Stimulated activated naive CD8-positive, alpha-beta T cell treated with anti-CD3 and anti-CD28 coated beads, Interleukin-15, Interleukin-2, amounts not matched to agents 100 U/mL and 50 U/mL, for 24 hours (primary cell): ENCODE measurements at places on chromosomes 2 and 18.

GRCh38 chr2:205808486-205809121 is 126.3 kb downstream of the NRP2 start:
- no peak for DNase-seq

- DNase-seq, result peak; percentile 37
Observed at GRCh38 chr2:29009711-29010677, 28.9 kb downstream of the TOGARAM2 start.

DNA sequence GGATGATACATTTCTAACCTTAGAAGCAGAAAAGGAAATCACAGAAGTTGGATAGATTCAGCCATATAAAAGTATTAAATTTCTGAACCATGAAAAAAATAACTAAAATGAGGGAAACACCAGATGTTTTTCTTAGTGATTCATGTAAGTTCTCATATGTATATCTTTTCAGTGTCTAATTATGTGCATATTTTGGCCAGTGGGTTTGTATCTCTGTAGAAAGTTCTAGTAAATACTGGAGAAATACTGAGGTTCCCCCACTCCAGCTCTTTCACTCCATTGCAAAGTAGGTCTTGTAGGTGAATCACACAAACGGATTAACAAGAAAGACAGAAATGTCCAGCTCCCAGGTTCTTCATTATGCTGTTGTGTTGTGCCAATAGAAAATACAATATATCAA is 222.3 kb downstream of the NEDD4L start:
- DNase-seq, result no peak

GRCh38 chr2:165794536-165794928 is 485 bp upstream of the GALNT3 start:
- peak; percentile 63 for DNase-seq

- DNase-seq, result no peak
Observed at GRCh38 chr18:35917043-35917442, 55.4 kb upstream of the RMP24 start.

DNA sequence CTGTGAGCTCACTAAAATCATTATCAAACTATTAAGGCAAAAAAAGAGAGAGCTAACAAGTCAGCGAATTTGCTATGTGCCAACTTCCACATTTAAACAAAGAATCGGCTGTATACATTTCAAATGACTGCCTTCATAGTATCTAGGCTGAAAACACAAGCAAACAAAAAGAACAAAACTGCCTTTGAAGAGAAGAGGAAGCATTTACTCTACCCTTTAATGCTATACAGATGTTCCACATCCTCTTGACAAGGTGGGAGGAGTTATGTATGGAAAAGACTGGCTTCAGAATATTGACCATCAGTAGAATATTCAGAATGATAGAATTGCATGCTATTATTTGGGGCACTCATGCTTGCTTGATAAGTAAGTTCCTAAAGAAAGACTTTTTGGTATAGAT is 741.7 kb downstream of the PLCL1 start:
- DNase-seq, result no peak

DNA sequence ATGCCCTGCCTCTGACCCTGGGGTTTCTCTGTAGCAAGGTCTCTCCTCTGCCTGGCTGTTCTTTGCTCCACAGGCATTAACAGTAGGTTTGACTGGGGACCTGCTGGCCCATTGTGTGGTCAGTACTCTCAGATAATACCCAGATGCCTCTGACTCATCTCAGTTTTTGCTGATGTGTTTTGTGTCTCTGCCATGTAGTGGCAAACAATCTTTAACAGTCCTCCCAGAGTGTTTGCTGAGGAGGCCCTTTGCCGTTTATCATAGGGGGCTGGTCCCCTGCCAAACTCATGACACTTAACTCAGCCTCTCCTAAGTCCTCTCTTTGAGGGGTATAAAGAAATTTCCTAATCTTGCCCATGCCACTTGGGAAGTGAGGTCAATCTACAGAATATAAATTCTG is 793.7 kb upstream of the FANCL start:
- no peak for DNase-seq

GRCh38 chr2:39338502-39338901 is 94.7 kb upstream of the CDKL4 start:
- no peak for DNase-seq

DNA sequence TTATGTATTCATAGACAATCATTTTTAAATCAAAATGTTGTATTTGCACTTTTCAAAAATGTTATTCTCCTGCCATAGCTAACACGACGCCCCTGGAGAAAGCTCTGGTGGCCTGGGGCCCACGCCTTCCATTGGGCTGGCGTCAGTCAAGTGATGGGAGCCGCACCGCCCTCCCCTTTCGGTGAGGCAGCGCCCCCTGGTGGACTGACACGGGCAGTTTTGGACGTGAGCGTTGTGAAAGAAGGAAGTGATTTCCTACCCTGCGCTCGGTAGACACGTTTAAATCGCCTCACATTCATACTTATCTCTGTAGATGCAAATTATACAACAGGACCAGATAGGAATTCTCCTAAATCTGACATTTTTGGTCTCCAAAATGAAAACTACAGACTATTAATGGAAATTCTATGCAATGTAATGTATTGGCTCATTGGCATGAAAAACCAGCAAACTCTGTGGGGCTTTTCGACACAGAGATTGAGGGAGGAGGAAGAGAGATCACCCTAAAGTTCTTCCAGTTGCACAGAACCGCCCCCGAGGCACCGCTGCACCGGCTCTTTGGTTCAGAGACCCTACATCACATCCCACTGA is 326.2 kb upstream of the SOX11 start:
- peak; percentile 75 for DNase-seq

DNA sequence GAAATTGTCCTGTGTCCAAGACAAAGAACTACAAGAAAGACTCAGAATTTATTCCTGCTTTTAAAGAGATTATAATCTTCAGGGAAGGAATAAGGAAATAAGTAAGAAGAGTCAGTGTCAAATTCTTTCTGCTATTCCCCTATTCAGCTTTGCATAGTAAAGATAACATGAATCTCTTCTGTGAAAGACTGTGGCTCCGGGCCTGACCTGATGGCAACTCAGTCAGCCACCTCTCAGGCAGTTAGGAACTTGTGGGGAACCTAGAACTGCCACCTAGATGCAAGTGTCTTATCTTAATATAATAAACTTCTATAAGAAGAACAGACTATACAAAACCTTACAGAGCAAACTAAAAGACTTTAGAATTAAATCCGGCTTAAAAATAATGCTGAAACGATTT is 382.0 kb downstream of the RAD51AP2 start:
- no peak for DNase-seq

- DNase-seq, result no peak
Observed at GRCh38 chr2:74507926-74508520, 528 bp upstream of the PCGF1 start.

DNA sequence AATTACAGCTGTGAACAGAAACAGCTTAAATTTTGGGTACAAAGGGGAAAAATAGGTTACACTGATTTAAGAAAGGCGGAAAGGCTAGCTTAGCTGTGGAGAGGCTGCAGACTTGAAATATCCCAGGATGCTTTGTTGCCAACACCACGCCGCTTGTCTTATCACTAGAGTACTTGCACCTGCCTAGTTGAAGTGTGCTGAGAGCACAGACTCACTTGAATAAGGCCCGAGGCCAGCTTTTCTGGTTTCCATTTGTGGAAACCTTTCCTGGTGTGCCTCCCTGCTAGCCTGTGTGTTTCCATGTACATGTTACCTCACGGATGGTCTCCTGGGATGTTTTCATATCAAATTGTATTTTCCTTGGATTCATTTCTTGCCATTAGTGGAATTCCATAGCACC is 3.2 kb downstream of the CABLES1 start:
- DNase-seq, result no peak

- no peak for DNase-seq
Observed at GRCh38 chr18:55240978-55241377, 281.7 kb upstream of the CCDC68 start.

DNA sequence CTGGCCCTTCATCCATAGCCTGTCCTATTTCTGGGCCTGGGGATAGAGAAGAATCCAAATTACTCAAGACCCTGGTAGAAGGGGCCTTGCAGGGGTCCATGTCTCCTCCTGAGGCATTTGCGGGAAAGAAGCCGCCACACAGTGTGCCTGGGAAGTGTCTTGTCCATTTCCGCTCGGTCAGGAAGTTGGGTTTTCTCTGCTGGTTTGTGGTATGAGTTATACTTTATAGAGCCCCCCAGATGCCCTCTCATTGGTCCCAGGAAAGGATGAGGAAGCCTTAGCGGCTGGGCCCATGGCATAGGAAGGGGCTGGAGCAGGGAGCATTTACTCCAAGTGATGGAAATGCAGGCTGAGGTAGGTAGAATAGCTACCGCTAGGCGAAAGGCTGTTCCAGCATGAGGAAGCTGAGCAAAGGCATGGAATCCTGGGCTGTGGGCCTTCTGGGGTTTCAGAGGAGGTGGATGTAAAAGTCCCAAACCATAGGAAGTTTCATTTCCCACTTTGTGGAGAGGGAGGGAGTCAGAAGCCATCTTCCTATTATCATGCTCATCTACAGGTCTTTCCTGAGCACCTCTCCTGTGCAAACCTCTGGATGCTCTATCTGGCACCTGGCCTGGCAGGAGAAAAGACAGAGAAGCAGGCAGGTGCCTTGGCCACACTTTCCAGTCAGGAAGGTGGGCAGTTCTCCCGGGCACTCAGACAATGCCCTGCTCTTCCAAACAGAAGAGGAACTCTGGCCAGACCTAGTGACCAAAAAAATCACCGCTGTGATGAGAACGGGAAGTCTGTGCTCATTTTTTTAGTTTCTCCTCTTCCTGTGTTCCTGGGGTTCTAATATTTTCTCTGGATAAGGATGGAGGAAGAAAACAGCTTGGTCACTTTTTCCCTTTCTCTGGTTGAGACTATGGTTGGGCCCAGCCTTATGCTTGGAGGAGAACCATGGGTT is 2.6 kb upstream of the CD207 start:
- DNase-seq, result no peak

DNA sequence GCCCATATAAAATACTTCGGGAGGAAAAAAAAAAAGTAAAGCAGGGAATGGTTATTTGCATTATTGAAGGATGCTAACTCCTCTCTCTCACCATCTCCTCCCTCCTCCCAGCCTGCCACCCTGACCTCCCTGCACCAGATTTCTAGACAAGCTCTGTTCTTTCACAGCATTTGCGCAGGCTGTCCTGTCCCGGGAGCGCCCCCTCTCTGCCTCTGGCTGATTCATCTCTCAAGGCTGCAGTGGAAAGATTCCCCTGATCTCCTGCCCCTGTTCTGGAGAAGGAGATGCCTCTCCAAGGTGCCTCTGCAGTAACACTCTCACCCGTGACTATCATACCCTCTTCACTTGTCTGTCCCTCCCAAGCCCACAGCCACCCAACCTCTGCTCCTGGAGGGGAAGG is 38.5 kb downstream of the COL4A4 start:
- DNase-seq, result no peak

- DNase-seq, result no peak
Observed at GRCh38 chr18:80227472-80227871, 19.8 kb downstream of the PARD6G start.

DNA sequence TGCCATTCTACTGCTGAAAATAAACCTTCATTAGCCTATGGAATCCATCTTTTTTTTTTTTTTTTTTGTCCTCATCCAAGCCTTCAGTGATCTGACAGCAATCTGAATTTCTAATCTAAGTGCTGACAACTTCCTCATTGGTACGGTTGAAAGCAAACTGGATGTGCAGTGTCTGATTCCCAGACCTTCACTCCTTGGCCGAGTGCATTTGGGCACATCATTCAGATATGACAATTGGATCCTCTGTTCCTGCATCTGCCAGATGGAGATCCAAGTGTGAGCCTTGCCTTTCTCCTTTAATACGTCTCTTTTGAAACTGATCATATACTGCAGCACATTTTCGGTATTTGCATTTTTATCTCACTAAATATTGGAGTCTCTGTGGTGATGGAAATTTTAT is 713.1 kb downstream of the DCDC2C start:
- no peak for DNase-seq

DNA sequence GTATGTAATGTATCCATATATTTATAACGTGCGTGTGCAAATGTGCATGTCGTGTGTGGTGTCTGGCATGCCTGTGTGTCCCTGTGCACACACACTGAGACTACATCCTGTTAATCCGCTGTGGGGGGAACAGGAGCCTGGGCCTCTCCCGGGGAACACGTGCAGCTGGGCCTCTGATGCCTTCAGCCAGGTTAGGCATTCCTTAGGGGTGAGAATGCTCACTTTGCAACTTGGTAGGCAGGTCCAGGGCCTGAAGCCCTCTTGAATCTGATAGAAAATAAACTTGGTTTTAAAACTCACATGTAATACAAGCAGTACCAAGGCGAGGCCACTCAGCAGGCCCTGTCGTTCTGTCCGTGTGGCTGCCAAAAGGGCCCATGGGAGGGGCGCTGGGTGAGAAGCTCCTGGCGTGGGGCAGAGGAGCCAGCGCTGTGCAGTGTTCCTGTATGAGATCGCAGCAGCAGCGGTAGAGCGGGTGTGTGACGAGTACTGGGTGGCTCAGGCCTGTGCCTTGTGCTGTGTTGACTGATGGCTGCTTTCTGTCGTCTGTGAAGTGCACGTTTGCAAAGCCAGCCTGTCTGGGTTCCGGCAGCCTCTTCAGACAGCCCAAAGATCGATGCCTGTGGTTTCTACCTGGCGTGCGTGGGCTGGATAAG is 16.2 kb downstream of the SALL3 start:
- DNase-seq, result no peak

- DNase-seq, result no peak
Observed at GRCh38 chr18:3914833-3915610, 465.1 kb downstream of the TGIF1 start.

DNA sequence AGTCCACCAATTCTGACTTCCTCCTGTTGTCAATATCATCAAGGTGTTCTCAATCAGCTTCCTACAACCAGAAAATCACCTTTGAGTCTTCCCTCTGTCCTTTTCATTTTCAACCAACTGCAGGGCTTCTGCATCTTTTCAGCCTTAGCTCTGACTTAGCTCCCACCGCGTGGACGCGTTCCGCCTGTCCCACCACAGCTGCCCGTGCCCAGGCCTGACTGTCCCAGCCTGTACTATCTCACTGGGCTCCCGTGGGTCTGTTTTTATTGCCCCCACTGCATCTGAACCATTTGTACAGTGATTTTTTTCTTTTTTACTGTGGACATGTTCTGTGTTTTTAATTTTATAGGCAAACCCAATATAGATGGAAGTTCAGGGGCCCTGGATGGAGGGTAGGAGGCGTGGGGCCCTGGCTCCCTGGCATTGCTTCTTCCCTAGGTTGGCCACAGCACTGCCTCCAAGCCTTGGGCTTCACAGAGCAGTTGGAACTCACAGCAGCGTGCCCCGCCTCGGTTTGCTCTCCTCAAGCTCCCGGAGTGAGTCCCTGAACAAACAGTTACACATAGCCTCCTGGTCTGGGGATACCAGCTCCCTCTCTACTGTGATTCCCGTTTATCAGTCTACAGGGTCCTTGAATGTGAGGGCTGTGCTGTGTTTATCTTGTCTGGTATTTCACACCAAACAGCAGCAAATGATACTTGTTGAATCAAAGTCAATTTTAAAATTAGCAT is 280.6 kb upstream of the PXDN start:
- DNase-seq, result no peak

DNA sequence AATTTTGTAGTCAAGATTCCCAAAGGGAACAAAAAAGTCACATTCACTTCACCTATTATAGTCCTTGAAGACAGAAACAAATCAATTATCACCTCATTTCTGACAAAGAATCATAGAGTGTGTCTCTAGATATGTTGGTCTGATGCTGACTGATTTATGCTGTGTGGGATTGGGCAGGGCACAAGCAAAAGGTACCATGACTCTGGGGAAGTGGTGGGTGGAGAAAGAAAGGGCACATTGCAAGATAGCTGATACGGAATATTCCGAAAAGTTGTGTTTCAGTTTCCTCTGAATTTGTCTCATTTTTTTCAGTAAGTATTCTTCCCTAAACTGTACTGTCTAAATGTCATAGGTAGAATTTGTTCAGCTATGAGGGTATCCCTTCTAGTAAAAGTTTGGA is 268.0 kb downstream of the MREG start:
- peak; percentile 23 for DNase-seq
